ENCODE measurements at places on chromosomes 1 and 21.
A peak's percentile ranks its signal among the peaks of the same experiment; 100 is the strongest.

- DNase-seq = peak; percentile 75
Observed at GRCh38 chr1:15731735-15732685, 4.0 kb upstream of the SLC25A34 start.

- DNase-seq = no peak
Observed at GRCh38 chr1:209807509-209807908, 1.6 kb upstream of the IRF6 start.

- no peak for DNase-seq
Observed at GRCh38 chr1:179298952-179299351, 5.4 kb downstream of the SOAT1 start.

DNA sequence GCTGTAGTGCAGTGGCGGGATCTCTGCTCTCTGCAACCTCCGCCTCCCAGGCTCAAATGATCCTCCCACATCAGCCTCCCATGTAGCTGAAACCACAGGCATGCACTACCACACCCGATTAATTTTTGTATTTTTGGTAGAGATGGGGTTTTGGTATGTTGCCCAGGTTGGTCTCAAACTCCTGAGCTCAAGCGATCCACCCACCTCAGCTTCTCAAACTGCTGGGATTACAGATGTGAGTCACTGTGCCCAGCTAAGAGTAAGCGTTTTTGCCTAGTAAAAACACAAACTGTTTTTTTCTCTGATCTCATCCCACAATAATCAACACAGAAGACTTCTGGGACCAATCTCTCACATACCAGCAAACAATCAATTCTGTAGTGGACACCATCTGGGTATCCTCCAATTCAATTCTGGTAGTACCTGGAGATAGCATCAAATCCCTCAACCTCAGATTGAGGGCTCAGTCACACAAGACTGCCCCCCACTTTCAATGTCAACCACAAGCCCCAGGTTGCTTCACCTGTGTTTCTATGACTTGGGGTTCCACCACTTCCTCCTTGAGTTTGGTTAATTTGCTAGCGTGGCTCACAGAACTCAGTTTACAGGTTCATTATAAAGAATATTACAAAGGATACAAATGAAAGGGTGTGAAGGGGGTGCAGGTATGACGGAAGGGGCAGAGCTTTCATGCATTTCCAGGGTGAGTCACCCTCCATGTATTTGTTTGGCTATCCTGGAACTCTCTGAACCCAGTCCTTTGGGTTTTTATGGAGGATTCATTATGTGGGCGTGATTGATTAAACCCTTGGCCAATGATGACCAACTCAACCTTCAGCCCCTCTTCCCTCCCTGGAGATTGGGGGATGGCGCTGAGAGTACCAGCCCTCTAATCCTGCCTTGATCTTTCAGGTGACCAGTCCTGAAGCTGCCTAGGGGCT lies 40.0 kb upstream of the RHOU start:
- DNase-seq = no peak

- no peak for DNase-seq
Observed at GRCh38 chr1:115400891-115401290, 62.8 kb upstream of the NGF start.

- no peak for DNase-seq
Observed at GRCh38 chr1:204146965-204147364, 4.9 kb downstream of the ETNK2 start.

GRCh38 chr1:108077991-108078390 lies 113.0 kb upstream of the VAV3 start:
- no peak for DNase-seq

- DNase-seq = no peak
Observed at GRCh38 chr1:113782406-113782805, 23.1 kb upstream of the PHTF1 start.

- no peak for DNase-seq
Observed at GRCh38 chr1:99281105-99281504, 16.8 kb downstream of the PLPPR4 start.

GRCh38 chr1:7490576-7490975 lies 280.5 kb upstream of the VAMP3 start:
- DNase-seq = no peak

GRCh38 chr21:17491716-17492414 lies 21.0 kb upstream of the CXADR start:
- DNase-seq = no peak

GRCh38 chr21:27674041-27674615 lies 707.2 kb upstream of the ADAMTS5 start:
- no peak for DNase-seq

- DNase-seq = no peak
Observed at GRCh38 chr1:77342745-77343144, 60.9 kb downstream of the AK5 start.

DNA sequence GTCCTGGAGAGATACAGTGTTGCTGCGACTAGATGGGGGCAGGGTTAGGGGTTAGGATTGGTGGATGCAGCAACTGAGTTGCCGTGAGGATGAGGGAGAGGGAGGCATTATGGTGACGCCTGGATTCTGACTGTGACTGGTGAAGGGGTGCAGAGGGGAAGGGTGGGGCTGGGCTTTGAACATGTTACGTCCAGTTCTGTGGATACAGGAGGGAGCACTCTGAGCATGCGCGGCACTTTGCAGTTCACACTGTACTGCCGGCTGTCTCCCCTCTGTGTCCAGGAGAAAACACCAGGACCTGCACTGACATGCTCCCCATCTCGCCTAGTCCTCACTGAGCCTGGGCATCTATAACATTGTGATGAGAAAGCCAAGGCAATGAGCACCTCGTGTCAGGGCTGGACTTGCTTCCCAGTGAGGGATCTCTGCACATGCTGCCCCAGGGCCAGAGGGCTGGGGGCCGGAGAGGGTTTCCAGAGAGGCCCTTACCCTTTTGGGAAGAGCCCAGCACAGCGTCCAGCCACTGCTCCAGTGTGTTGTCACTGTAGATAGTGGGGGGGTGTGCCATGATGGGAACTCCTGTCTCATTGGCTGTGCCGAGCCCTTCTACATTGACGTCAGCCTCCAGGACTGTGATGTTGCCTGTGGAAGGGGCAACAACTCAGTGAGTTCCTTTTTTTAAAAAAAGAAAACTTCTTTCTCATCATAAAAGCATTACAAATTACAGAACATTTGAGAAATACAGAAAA lies 7.6 kb downstream of the FAM151A start:
- no peak for DNase-seq

DNA sequence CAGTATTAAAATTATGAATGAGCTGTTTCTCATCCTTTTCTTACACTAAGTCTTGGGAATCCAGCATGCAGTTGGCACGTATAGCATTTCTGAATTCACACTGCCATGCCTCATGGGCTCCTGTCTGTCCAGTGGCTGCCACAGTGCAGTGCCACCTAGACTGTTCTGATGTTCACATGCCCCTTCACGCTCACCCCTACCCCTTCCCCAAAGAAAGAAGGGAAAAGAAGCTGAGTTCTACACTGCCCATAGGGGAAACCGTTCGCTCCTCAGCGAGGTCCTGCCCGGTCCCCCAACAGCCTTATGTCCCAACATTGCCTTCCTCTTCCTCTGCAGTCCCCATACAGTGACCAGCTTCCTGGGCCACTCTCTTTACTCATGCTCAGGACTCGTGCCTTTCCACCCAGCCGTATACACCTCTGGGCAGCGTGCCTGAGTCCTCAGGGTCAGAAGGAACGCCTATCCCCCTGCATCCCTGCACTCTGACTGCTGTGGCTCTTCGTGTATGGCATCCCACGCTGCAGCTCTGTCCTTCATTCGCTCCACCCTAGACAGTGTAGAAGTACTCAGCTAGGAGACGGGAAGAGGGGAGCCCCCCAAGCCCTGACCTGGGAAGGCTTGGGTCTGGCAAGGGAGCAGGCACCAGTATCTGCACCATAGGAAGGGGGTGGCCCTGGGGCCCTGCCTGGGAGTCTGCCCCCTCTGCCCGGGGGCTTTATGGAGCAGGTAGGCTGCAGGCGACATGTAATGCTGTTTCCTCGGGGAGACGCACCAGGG lies 24.1 kb upstream of the ARF1 start:
- DNase-seq = no peak

DNA sequence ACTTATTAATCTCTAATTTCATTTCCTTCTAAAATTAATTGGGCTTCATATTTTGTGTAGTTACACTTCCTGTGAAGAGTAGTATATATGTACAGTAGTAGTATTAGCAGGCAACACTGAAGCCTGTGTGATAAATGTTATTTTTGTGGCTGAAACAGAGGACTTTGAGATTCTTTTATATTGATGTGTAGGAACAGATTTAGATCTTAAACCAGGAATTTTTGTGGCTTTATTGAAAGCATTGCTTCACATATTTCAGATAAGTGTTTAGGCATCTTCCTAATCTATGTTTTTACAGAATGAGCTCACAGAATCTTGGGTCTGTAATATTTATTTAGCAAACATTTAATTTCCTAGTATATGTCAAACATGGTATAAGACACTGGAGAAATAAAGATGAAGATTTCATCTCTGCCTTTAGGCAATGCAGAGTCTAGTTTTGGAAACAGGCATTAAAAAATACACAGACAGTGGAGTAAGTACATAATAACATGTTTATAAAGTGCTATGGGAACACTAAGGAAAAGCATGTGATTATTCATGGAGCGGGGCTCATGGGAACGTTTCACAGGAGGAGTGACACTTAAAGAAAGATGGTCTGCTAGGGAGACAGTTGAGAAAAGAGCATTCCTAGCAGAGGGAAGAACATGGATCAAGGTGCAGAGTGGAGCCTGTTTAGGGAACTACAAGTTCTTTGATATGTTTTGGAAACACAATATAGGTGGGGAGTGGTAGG lies 52.7 kb downstream of the MIGA1 start:
- no peak for DNase-seq

GRCh38 chr1:205680073-205680851 lies at the start of gene SLC45A3:
SLC45A3 (minus strand) TSS chr1:205680509; CDS start chr1:205664656, 15,853 bp downstream.
- no peak for DNase-seq

DNA sequence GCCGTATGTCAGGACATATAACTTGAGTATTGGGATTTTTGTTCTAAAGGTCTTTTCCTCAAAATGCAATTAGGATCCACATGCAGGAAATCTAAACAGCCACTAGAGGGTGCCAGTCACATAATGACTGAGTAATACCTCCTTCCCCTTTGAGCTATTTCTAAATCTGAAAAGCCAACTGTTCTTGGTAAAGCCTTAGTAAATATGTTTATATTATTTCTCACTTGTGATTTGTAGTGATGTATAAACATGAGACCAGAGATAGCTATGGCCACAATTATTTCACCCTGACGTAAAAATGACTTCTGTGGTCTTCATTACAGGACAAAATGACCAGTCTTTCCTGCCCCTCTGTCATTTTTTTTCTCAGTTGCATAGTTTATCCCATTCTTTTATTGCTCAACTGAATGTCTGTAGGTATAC lies 41.0 kb upstream of the DR1 start:
- no peak for DNase-seq

DNA sequence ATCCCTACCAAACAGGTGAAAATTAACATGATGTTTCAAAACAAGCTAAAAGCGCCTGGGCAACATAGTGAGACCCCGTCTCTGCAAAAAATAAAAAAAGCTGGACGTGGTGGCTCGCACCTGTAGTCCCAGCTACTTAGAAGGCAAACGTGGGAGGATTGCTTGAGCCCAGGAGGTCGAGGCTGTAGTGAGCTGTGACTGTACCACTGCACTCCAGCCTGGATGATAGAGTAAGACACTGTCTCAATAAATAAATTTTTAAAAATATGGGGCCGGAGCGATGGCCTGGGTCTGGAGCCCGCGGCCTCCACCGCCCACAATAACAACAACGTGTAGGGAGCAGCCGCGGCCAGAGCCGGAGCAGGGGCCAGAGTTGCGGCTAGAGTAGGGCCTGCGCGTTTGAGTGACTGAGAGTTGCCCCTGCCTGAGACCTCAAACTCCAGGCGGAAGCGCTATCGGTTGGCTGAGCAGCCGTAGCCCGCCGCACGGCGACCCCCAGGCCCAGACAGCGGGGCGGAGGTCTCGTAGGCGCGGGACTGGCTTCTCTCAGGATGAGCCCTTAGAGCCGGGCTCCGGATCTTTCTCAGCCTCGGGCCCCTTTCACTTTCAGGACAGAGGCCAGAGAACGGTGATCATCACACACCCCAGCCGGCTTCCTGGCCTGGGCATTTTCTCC lies 41.4 kb downstream of the ZMYM1 start:
- no peak for DNase-seq

GRCh38 chr1:67793562-67793961 lies 39.7 kb downstream of the GNG12 start:
- DNase-seq = no peak

DNA sequence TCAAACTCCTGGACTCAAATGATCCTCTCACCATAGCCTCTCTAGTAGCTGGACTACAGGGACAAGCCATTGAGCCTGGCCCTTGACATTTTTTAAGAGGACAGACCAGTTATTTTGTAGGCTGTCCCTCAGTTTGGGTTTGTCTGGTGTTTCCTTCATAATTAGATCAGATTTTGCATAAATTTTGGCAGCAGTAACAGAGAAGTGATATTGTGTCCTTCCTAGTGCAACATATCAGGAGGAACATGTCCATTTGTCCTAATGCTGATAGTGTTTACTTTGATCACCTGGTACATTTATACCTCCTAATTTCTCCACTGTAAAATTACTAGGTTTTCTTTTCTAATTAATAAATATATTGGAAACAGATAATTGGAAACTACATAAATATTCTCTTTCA lies 5.9 kb upstream of the NID1 start:
- DNase-seq = no peak

DNA sequence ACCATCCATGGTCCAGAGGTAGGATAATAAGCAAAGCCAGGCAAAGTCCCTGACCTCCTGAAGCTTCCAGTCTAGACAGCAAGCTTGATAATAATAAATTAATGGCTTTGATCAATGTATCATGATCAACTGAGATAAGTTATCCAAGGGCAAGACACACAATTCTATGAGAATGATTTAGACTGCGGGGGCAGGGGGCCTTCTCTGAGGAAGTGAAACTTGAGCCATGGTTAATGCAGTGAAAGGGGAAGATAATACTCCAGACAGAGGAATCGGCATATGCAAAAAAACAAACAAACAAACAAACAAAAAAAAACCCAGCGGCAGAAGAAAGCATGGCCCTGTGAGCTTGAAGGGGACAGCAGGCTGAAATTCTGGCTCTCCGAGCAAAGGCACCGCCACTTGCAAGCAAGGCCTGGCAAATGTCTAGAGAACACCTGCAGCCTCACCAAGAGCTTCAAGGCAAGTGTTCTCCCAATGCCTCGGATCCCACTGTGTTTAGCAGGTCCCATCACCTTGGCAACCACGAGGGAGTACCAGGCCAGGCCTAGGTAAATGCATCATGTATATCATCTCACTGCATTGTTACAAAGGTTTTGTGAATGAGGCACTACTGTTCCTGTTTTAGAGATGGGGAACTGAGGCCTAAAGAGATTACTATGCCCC lies 24.9 kb downstream of the CSMD2 start:
- no peak for DNase-seq

DNA sequence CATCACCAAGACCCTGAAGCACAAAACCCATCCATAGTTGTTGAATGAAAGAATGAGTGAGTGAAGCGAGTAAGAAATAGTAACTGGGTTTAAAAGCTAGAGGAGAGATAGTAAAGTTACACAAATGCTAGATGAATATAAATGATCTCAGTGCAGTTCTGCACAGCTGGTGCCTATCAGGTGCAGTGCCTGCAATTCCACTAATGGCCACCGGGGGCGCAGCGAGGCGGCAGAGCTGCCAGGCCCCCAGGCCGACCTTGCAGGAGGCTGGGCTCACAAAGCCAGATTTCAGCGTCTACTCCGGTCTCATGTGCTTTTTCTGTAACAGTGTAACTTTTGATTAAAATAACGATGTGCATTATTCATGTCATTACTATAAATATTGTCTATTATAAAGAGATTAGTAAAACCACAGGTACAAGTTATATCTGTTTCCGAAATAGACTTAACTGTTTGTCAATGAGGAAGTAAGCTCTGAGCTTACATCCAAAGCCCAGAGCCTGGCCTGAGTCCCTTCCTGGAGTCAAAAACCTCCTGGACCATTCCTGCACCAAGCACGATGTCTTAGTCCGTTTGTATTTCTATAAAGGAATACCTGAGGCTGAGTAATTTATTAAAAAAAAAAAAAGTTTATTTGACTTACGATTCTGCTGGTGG lies 477.6 kb downstream of the NPHP4 start:
- no peak for DNase-seq

Data from RWPE2 (cell line).